Left colon (tissue), 2 donors: ENCODE measurements at places on chromosomes 12 and 14.

GRCh38 chr14:50242566-50243310 lies 11.4 kb upstream of the SOS2 start:
- DNase-seq, result no peak

GRCh38 chr14:77181603-77182437 lies at the start of gene TMEM63C:
TMEM63C (plus strand) TSS chr14:77181798; CDS start chr14:77218814, 37,016 bp downstream.
- DNase-seq, result peak; percentile 83

GRCh38 chr14:92531106-92531873 lies 17.7 kb downstream of the RIN3 start:
- no peak for DNase-seq

- DNase-seq, result no peak
These were observed 265.9 kb downstream of the EFCAB11 start for GRCh38 chr14:89688507-89689211.

GRCh38 chr12:10571141-10571540 lies 42.3 kb downstream of the MAGOHB start:
- DNase-seq, result no peak

GRCh38 chr14:101735453-101735852 lies 26.1 kb upstream of the PPP2R5C start:
- no peak for DNase-seq

DNA sequence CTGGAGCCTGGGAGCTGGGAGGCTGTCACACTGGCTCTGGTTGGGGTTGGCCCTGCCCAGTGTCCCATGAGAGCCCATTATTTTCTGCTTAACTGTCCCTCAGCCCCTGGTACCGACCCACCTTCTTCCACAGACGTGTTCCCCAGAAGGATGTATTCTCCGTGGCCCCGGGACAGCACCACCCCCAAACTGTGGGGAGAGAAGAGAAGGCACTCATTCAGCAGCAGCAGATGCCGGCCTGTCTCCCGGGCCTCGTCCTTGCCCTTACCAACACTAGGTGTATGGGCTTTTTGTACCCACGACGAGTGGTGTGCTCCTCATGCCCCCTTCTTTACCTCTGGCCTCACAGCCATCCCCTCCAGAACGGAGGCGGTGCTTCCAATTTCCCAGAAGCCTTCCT lies 38.1 kb downstream of the LRTM2 start:
- DNase-seq, result peak; percentile 8

DNA sequence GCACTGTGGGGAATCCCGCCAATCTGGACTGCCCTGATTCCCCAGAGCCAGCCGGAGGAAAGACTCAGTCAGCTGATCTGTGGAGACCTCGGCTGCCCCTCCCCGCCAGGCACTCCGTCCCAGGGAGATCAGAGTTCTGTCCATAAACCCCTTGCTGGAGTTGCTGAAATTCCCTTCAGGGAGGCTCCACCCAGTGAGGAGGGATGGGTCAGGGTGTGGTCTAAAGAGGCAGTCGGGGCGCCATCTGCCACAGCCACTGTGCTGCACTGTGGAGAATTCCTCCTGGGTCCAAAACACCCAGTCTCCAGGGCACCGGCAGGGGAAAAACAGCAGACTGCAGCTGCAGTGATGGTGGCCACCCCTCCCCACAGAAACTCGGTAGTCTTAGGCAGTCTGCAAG lies 1922.3 kb upstream of the FLRT2 start:
- DNase-seq, result no peak

DNA sequence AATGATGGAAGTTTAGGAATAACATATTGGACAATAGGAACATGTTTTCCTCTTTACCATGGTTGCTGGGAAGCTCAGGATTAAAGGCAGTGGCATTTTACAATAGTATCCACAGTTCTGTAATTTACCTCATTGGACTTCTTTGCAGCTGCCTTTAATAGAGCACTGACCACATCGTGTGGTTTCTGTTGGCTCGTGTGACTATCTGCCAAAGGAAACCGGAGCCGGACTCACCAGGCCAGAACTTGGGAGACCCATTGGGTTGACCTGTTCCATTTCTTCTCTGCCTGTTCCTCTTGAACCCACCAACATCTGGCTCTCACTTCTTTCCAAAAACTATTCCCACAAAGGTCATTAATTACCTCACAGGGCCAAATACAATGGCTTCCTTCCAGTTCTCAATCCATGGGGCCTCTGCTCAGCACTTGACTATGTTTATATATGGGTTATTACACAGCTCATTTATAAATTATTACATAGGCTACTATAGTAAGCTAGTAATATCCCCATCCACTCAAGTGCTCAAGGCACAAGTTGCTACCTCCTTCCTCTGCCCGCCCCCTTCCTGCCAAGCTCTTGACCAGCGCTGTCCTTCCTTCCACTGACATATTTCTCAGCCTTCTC lies 121.5 kb upstream of the VASH1 start:
- no peak for DNase-seq

DNA sequence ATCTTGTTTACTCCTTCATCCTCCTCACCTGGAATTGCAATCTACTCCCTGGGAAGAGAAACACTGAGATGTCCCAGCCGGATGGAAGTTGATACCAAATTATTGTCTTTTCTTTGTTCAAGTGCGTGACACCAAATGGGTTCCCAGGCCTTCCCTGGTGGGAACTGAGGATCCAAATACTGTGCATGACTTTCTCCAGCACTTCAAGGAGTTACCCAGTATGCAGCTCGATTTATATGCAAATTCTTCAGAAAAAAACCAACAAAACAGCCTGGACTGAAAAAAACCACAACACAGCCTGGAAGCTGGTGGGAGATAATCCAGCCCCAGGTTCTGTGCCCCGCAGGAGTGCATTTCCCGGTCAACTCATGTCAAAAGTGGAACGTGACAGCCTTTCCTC lies 310.6 kb downstream of the GLT1D1 start:
- no peak for DNase-seq

- DNase-seq, result no peak
These were observed 41.4 kb downstream of the PTGER2 start for GRCh38 chr14:52355526-52355925.

DNA sequence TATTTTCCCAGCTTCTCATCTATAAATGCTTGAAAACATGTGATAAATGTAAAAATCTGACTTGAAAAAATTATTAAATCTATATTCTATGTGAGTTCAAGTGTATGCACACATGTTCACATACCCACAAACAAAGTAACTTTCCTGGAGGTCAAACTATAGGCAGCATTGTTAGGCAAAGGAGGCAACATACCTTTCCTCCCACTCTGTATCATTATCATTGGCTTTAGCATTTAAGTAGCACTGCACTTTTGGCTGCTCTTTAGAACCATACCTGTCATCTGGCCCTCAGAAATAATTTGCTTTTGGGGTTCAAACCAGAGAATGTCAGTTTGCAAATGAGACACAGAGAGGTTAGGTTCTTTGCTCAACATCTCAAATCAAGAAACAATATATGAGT lies 102.4 kb upstream of the CCDC196 start:
- no peak for DNase-seq

- no peak for DNase-seq
These were observed 318.1 kb upstream of the RTL1 start for GRCh38 chr14:101221549-101222160.

- no peak for DNase-seq
These were observed 142.2 kb upstream of the RFLNA start for GRCh38 chr12:124152731-124153130.

- DNase-seq, result no peak
These were observed 153.9 kb downstream of the PRKCH start for GRCh38 chr14:61475316-61475715.

DNA sequence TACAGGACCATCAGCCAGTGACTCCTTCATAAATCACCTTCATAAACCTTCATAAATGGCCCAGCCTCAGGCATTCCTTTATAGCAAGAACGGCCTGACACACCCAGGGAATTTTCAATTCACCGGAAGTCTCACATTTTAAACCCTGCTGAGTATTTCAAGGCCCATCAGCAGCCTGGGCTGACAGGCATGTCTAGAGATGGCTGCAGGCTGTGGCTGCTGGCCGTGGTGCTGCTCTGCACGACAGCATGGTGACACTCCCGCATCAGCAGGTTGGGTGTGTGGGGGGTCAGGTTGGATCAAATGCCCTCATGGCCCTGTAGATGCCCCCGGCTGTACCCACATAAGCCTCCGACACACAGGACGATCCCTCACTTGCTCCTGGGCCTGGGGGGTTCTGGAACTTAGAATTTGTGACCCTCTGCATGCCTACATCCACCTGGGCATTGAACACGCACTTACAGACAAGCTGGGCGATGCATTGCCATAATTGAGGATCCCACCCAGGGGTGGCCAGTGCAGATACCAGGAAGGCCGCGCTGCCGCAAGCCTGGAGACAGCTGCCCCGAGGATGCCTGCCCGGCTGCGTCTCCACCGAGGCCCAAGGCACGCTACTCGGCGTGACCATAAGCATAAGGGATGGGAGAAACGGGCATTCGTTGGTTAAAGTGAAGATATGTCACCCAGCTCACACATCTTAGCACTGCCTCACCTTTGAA lies 124.3 kb downstream of the PIWIL1 start:
- DNase-seq, result no peak

GRCh38 chr14:105891221-105891602 lies 364.8 kb downstream of the TMEM121 start:
- no peak for DNase-seq

DNA sequence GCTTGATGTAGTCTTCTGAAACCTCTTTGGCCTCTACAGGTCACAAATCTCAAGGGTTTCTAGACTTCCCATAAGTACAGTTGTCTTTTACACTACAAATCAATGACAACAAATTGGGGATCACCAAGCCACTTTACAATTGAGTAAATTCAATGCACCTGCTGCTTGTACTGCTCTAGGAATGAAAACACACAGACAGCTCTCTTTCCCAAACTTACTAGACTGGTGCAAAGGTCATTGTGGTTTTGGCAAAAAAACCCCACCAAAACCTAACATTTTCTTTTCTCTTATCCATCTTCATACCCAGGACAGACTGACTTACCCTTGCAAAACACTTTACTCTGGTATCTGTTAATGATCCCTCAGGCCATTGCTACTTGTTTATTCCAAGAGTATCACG lies 2.7 kb downstream of the M6PR start:
- no peak for DNase-seq

DNA sequence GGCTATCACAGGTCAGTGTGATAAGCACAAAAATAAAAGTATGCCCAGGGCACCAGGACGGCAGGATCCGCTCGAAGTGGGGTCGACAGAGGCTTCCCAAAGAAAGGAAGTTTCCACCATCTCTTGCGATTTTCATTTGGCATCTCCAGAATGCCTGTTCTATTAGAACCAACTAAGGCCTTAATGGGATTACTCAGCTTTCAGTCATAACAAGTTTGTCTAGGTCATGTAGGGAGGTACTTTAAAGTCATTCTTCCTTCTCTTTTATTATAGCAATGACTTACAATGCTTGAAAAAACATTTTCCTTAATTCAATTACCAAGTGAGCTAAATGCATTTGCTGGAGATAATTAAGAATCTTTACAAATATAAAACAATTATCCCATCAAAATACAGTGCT lies 83.6 kb upstream of the DIO3 start:
- no peak for DNase-seq

- no peak for DNase-seq
These were observed 262.4 kb upstream of the RMST start for GRCh38 chr12:97200181-97200580.

GRCh38 chr12:89791286-89791685 lies 82.6 kb upstream of the ATP2B1 start:
- DNase-seq, result no peak

- DNase-seq, result no peak
These were observed 2.7 kb downstream of the TGFB3 start for GRCh38 chr14:75979071-75979571.

DNA sequence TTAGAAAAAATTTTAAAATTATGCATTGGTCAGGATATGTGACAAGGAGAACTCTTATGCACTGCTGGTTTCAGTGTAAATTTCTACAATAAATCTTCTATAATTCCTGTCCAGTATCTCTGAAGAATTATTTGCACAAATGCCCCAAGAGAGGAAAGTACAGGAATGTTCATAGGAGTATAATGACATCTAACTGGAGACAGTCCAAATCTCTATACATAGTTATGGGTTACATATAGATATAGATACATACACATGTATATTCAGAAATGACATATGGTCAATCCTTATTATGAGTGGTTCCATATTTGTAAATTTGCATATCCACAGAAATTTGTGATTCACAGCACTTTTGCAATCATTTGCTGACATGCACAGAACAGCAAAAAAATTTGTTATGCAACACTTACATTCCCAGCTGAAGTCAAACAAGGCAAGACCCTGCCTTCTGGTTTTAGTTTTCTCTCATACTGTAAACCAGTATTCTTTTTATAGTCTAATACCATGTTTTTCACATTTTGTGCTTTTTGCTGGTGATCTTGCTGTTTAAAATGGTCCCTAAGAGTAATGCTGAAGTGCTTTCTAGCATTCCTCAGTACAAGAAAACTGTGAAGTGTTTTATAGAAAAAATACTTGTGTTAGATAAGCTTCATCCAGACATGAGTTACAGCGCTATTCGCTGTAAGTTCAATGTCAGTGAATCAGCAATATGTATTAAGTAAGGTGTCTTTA lies 103.8 kb downstream of the SLC16A7 start:
- DNase-seq, result no peak

GRCh38 chr14:94867946-94868771 lies 98.2 kb upstream of the GSC start:
- DNase-seq, result no peak

DNA sequence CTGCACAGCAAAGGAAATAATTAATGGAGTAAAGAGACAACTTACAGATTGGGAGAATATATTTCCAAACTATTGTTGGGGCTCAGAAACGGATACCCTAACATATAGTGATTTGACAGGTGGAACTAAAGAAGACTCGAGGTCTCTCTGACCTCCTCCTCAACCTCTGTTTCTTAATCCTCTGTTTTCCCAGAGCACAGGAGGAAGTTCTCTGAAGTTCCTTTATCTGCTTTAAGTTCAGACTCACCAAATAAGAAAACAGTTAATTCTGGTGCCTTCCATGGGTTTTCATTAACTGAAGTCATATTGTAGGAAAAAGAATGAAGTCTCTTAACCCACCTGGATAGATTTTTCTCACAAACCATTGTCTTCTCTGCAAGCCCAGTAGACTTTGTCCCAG lies 29.2 kb downstream of the CLEC2D start:
- no peak for DNase-seq

- DNase-seq, result no peak
These were observed 34.6 kb downstream of the HECTD4 start for GRCh38 chr12:112347581-112347982.

GRCh38 chr14:104383088-104383995 lies 196.2 kb upstream of the C14orf180 start:
- DNase-seq, result no peak

GRCh38 chr14:77044783-77045237 lies 16.3 kb upstream of the IRF2BPL start:
- no peak for DNase-seq

DNA sequence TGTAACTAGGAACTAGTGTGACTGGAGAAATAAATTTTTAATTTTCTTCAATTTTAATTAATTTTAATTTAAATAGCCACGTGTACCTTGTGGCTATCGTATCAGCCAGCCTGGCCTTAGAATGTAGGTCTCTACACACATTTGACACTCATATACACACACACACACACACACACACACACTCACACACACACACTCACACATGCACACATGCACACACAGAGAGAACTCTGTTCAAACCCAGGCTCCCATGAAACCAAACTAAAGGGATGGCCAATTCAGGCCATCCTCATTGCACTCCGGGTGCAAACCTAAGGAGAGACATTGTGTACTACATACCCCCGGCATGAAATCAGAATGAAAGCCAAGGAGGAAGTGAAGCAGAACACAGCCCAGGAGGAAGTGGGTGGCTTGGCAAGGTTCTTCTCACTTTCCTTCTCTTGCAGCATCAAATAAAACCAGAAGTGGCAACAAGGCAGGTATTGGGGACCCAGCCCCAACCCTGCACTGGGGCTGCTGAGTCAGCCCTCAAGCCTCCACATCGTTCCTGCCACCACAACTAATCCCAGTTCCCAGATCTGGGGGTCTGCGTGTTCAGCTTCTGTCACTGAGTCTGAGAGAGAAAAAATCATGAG lies 26.2 kb upstream of the CHPT1 start:
- peak; percentile 44 for DNase-seq
